Aorta (tissue), 5 donors: ENCODE measurements at places on chromosomes 7 and 10.
A peak's percentile ranks its signal among the peaks of the same experiment; 100 is the strongest.

- peak; percentile 90 for DNase-seq
These were observed at the start of gene REEP3 for GRCh38 chr10:63520500-63521415. Gene REEP3 (plus strand): TSS chr10:63521401. CDS start chr10:63521546, 145 bp downstream.

DNA sequence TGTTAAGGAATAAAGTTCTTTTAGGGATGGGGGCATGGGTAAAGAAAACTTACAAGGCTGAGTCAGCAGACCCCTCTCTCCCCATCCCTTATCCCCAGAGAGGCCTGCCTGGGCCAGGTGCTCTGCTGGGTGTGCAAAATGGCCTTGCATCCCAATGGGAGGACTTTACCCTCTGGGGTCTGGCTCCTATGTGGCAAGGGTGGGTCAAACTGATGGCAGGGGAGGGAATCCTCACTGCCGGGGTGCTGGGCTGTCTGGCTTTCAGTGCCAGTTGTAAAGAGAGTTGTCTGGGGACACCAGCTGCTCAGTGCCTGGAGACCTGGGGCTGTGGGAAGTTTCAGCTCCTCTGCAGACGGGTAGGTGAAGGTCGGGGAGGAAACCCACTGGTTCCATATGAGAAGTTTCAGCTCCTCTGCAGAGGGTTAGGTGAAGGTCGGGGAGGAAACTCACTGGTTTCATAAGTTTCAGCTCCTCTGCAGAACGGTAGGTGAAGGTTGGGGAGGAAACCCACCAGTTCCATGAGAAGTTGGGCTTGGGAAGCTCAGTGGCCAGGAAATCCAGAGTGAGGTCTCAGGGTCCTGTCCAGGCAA, 127.2 kb upstream of the PODXL start:
- DNase-seq: no peak

DNA sequence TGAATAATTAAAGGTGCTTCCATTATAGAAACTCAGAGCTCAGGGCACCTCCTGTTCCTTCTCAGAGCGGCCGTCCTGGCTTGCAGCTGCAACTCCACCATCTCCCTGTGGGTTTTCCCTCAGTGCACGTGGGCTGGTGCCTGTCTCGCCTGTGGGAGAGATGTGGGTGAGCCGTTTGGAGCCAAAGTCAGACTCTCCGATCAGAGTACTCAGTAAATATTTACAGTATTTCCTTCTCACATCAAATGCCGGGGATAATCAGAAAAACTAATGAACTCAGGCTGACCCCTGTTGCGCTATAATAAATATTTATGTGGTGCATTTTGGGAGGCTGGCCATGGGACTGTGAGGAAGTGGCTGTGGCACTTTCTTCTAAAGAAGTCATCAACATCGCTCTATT, 155.8 kb upstream of the HABP2 start:
- DNase-seq: no peak

- no peak for DNase-seq
These were observed 1.1 kb upstream of the STEAP2 start for GRCh38 chr7:90210475-90210874.

DNA sequence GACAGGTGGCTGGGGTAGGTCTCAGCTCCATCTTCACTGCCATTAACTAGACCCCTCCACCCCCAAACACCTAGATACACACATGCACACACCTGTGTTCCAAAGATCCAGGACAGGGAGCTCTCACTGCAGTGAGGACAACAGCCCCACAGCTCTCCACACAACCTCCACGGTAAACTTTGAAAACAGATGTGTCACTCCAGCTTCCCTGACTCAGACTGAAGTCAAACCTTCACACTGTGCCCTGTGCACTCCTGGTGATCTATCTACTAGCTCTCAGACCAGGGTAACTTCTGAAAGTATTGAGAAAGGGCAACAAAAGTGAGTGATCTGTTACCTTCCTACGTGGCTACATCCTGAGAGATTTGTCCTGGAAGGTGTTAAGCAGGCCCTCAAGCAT, 519.8 kb downstream of the XPNPEP1 start:
- no peak for DNase-seq

- DNase-seq: no peak
These were observed 2.1 kb downstream of the ST8SIA6 start for GRCh38 chr10:17452060-17452841.

- DNase-seq: peak; percentile 10
These were observed 66.4 kb downstream of the MINDY4 start for GRCh38 chr7:30837581-30837980.

- DNase-seq: no peak
These were observed 466.0 kb downstream of the REEP3 start for GRCh38 chr10:63987212-63987611.

- no peak for DNase-seq
These were observed 69.5 kb downstream of the NPSR1 start for GRCh38 chr7:34727464-34727995.

- DNase-seq: peak; percentile 96
These were observed at the start of gene SRI for GRCh38 chr7:88219781-88220747. Gene SRI (minus strand): TSS chr7:88220038. CDS start chr7:88220026, 12 bp downstream.

DNA sequence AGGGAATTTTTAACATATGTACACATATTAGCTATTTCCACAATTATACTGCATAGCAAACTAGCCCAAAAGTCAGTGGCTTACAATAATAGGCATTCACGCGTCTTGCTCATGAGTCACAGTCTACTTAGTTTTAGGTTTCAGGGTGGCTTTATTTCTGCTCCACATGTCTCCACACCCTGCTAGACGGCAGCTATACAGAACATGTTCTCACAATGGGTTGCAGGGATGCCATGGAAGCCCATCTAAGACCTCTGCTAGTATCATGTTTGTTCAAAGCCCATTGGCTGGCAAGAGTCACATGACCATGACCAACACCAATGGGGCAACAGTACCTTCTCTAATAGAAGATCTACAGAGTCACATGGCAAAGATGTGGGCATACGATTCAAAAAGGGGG, 96.3 kb upstream of the NEBL start:
- DNase-seq: no peak

- no peak for DNase-seq
These were observed 31.1 kb downstream of the SCART1 start for GRCh38 chr10:133484818-133485217.

GRCh38 chr10:88136712-88137111, 273.3 kb downstream of the PTEN start:
- DNase-seq: no peak

- no peak for DNase-seq
These were observed 14.1 kb downstream of the FEZF1 start for GRCh38 chr7:122290476-122290875.

DNA sequence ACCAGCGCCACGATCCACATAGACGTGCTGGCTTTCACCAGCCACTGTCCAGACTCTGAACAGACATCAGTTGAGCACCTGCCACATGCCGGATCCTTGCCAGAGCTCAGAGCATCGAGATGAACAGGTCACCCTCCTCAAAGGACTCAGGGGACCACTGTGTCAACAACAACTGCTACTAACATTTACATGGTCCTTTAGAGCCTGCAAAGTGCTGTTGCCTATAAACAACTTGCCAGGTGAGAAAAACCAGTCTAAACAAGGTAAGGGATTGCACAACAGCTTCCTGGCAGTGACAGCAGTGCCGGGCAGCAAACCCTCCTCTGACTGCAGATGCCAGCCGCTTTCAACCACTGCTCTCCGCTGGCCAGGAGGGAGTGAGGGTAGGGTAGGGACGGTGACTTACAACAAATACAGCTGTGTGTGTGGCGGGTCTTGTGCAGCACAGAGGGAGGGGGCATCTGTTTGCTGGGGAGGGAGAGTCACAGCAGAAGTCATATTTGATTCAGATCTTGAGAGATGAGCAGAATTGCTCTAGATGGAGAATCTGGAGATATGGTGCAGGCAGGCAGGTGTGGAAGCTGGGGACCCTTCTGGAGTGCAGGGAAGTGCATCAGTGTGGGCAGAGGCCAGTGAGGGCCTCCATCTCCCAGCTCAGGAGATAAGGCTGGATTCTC, 32.8 kb upstream of the RHEB start:
- DNase-seq: no peak

- no peak for DNase-seq
These were observed 32.2 kb downstream of the DNAJB12 start for GRCh38 chr10:72322280-72323058.

GRCh38 chr7:41244246-41244645, 458.6 kb downstream of the INHBA start:
- no peak for DNase-seq
